Stimulated activated CD4-positive, alpha-beta T cell treated with anti-CD3 and anti-CD28 coated beads, Interleukin-2, amount 100 ng/mL, for 4 hours (primary cell): ENCODE measurements at places on chromosomes 11 and 22.

DNA sequence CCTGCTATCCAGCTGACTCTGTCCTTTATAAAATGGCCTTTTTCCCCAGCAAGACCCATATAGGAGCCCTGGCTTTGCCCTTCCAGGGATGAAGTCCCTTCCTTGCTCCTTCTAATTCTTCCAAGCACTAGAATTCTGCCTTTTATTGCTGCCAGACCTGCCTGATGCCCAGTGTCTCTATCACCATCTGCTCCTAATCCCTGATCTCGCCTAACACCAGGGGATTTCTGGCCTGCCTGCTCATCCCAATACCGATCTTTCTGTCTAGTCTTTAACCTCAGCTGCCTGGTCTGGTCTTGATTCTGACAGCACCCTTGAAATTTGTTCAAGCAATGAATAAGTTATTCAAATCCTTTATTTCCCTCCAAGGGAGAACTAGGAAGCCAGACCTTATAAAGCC lies 150.2 kb downstream of the SPON1 start:
- DNase-seq, result no peak

- DNase-seq, result peak; percentile 61
These were observed at the start of gene UBE2L6 for GRCh38 chr11:57567515-57568329. Gene UBE2L6 (minus strand): TSS chr11:57567672. CDS start chr11:57567611, 61 bp downstream.

DNA sequence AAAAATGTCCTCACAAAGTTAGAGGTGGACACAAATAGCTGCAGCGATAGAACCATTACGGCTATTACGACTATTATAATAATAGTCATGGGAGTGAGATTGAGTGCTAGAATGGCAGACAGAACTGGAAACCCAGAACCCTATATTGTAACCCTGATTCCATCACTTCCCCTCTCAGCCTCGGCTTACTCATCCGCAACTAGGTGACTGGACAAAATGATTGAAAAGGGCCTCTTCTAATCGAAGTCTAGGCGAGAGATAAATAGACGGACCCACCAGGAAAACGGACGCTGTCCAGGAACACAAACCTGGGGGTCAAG lies 629 bp downstream of the PSMA1 start:
- peak; percentile 3 for DNase-seq

DNA sequence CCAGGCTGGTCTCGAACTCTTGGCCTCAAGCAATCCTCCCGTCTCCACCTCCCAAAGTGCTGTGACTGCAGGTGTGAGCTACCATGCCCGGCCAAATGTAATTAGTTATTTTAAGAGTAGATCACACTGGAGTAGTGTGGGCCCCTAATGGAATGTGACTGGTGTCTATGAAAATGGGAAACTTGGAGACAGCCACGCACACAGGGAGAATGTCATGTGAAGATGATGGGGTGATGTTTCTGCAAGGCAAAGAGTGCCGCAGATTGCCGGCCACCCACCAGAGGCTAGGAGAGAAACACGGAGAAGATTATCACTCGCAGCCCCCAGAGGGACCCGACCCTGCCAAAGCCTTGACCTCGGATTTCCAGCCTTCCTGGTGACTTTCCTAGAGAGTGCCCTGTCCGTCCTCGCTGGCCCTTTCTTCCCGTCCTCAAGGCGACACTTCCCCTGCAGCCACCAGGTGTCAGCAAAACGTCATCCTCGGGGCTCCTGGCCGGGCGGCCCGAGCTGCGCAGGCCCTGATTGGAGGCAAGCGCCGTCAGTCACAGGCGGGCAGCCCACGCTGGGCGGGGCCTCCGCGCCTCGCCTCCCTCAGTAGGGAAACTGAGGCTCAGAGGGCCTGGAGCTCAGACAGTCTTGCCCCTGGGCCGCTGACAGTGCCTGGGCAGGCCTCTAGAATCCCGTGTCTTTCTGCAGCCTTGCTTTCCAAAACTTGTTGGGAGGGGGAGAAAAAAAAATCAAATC lies 16.3 kb downstream of the CRYBB2 start:
- DNase-seq, result peak; percentile 32

DNA sequence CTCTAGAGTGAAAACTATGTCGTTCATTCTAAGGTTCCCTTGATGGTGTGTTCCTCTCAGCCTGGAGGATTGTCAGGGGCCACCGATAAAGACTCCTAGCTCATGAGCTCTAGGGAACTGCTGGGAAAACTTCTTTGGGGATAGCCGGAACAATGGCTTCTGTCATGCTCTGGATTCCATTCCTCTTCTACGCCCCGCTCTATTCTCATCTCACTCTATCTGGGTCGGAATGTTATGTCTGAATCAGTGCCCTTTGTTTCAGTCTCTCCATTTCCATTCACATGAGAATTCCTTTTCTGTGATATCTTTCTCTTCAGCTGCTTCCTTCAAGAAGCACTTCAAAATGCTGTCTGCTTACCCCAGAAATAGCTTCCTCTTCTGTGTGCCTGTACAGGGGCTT lies 16.9 kb upstream of the SLCO2B1 start:
- DNase-seq, result no peak

DNA sequence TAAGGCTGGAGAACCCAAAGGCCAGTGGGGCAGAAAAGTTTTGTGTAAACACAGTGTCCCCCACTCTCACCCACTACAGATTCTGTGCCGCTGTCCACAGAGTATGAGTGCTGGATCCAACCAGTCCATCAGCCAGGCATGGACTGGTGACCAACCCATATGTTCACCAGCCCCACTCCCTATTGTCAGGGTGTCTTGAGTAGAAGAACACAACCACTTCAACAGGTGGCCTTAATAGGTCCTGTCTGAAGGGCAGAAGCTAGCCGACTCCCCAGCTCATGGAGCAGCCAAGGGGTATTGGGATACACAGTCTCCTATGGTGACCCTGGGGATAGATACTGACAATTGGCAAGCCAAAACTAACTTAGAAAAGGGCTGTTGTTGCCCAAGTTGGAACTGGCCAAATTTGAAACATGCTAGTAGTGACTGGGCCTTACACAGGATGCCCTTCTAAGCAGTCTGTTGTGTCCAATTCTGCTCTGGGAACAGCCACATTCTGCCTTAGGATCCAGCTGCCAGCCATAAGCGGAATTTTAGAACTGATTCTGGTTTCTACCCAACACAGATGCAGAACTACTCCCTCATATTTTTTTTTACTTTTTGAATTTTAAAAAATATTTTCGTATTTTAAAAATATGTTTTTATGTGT lies 19.8 kb upstream of the PGM2L1 start:
- no peak for DNase-seq

DNA sequence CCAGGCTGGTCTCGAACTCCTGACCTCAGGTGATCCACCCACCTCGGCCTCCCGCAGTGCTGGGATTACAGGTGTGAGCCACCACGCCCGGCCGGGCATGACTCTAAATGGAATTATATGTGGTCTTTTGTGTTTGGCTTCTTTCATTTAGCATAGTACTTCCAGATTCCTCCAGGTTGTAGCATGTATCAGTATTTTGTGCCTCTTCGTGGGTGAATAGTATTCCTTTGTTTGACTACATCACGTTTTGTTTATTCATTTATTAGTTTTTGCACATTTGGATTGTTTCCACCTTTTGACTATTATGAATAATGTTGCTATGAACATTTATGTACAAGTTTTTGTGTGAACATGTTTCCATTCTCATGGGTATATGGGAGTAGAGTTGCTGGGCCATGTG lies 24.4 kb downstream of the QSER1 start:
- no peak for DNase-seq

GRCh38 chr11:111452146-111452545 lies 60.0 kb downstream of the BTG4 start:
- no peak for DNase-seq

DNA sequence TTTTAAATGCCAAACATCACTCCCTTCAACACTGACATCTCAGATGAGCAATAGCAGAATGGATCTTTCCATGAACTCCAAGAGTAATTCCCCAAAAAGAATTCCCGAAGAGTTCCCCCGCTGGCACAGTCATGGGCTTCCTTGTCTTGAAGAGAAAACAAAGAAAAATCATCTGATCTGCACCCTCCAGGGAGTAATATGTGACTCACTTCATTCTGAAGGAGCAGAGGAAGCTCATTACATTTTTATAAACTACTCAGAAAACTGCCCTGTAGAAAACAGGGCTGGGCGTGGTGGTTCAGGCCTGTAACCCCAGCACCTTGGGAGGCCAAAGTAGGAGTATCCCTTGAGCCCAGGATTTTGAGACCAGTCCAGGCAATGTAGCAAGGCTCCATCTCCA lies 35.7 kb downstream of the CELSR1 start:
- no peak for DNase-seq

DNA sequence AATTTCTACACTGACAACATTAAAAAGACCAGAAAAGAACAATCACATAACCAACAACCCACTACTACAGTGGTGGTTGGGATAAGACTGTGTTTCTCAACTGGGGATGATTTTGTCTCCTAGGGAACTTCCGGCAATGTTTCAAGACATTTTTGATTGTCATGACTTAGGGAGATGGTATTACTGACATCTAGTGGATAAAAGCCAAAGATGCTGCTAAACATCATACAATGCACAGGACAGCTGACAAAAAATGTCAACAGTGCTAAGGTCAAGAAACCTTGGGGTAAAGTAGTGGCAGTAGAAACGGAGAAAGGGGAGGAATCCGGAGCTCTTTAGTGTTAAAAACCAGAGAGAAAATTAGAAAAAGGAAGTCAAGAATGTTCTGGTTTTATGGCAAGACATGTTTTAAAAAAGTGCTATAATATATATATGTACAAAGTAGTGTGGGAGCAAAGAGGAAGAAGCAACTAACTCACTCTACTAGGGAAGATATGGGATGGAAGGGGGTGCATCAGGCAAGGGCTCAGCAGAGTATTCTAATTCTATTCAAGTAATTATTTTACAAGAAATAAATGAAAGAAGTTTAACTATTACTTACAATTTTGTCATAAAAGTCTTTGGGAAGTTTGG lies 37.2 kb downstream of the CKAP5 start:
- no peak for DNase-seq

DNA sequence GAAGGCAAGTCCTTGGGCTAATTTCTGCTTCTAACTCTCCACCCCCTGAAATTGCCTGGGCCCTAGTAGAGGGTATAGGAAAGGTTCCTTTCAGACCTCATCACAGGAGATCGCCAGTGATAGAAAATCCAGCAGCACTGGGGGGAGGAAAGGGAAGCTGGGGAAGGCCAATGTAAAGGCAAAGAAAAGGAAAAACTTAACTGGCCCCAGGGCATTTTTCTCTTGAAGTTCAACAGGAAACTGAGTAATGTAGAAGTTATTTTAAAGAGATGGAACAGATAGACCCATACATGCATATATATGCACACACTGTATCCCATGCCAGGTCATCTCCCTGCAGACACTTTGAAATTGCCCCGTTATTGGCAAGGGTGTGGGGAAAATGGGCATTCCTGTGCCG lies 134.0 kb downstream of the TRIM44 start:
- no peak for DNase-seq

DNA sequence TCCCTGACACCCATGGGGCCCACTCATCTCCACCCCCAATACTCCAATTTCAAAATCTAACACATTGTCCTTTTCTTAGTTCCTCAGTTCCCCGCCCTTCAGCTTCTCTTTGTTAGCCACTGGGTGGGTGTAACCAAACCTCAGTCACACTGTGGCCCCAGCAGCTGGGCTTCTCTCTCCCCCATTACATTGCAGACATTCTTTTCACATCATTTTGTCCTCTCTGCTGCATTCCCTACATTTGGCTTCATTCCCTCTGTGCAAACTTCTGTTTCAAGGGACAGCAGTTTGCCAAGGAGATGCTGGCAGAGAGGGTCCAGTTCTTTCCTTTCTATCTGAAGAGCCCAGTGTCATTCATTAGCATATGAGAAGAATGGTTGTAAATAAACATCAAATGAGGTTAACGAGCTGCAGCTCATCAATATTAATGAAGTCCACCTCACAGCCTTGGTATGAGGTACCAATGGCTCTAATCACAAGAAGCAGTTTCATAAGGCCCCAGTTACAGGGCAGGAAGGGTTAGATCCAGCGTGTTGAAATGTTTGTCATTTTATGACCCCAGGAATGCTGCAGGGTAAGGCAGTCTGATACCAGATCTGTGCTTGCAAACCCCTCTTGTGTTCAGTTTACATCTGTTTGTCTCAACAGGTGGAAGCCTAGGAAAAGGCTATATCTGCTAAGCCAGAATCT lies 72.3 kb downstream of the ARFGAP2 start:
- DNase-seq, result no peak

- DNase-seq, result peak; percentile 65
These were observed 10.7 kb upstream of the DSCAML1 start for GRCh38 chr11:117807482-117808327.

DNA sequence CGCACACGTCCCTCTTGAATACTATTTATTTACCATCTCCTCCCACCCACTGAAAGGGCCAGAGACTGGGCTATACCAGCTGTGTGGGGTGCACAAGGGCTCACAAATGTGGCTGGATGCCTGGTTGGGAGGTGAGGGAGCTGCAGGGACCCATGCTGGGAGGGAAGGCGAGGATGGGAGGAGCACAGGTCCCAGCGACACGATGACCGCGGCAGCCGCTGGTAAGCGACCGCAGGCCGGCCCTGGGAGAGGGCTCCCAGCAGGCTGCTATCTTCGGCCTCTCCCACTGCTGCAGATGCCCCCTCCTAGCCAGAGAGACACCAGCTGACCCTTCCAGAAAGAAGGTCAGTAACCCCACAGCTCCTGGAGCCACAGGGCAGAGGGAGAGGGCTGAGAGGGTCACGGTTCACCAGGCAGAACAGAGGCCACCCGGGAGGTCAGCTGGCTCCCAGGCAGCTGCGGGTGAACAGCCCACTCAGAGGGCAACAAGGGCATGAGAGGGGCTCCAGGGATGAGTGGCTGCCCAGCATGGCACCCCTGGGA lies 163.9 kb downstream of the CRYBB2 start:
- DNase-seq, result no peak

GRCh38 chr11:5071799-5072198 lies 2.4 kb downstream of the OR52E1 start:
- DNase-seq, result no peak

DNA sequence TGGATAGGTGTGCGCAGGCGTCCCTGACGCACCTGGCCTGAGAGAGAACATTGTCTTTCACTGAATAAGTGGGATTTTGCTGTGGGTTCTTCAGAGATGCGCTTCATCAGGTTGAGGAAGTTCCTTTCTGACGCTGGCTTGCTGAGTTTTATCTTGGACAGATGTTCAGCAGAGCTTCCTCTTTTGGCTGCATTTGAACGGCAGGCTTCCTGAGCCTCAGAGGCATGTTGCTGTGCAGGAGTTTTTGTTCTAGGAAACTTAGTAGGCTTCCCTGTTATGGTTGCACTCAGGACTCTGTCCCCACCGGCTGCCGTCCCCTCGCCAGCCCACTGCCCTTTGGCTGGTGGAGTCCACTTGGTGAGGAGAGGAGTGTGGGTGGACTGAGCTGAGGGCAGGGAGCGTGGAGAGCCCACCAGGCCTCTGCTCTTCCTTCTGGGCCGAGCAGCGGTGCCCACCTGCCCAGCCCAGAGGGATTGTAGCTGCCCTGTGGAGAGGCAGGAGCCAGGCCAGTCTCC lies 17.2 kb downstream of the FRMD8 start:
- no peak for DNase-seq

GRCh38 chr11:21072558-21072957 lies 403.2 kb downstream of the NELL1 start:
- DNase-seq, result no peak
